Nephron progenitor cell (in vitro differentiated cells): ENCODE measurements at places on chromosomes 12 and 14.

DNA sequence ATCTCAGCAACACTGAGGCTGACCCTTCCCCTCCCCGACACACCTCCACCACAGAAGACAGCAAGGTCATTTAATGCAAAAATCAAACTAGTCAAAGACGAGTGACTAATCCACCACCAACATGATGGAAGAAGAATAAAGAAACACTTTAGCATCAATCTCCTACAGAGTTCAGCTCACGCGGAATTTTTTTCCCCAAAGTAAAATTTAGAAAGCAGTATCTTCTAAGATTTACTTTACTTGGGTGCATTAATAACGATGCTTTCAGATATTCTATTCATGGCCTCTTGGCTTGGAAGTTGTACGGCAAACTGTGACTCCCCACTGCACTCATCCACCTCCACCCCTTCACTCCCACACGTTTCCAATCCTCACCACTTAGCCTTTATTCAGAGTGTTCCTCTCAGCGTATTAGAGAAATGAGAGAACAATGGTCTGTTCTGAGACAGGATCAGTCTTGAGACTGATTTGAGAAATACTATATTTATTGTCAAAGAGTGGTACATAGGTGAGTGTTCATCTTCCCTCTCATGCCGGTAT, 1.9 kb downstream of the EGLN3 start:
- no peak for DNase-seq

- peak; percentile 49 for DNase-seq
Observed at GRCh38 chr12:99390707-99391106, 256.8 kb upstream of the GARIN6 start.

DNA sequence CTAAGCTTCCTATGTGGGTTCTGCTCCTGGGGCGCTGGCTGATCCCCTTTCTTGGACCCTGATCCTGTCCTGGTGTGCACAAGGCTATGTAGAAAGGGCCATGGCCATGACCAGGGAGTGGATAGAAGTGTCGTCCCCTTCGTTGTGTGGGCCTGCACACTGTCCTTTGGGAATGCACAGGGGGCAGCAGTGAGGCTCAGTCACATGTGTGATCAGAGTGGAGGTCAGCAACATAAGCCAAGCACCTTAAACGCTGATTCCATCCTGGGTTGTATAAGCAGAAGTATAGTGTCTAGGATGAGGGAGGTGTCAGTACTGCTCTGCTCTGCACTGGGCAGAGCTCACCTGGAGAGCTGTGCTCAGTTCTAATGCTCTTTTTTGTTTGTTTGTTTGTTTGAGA, 48.4 kb downstream of the ESRRB start:
- DNase-seq = no peak

DNA sequence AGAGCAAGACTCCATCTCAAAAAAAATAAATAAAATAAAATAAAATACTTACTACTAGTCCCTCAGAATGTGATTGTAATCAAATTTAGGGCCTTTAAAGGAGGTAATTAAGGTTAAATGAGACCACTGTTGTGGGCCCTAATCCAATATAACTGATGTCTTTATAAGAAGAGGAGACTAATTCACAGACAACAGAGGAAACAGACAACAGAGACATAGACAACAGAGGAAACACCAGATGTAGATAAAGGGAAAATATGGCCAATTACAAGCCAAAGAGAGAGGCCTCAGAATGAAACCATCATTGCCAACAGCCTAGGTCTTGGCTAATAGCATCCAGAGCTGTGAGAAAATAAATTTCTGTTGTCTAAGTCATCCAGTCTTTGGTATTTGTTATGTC, 669.0 kb upstream of the FOXG1 start:
- DNase-seq = no peak

GRCh38 chr12:15001733-15002382, 29.0 kb downstream of the PDE6H start:
- DNase-seq = peak; percentile 20

DNA sequence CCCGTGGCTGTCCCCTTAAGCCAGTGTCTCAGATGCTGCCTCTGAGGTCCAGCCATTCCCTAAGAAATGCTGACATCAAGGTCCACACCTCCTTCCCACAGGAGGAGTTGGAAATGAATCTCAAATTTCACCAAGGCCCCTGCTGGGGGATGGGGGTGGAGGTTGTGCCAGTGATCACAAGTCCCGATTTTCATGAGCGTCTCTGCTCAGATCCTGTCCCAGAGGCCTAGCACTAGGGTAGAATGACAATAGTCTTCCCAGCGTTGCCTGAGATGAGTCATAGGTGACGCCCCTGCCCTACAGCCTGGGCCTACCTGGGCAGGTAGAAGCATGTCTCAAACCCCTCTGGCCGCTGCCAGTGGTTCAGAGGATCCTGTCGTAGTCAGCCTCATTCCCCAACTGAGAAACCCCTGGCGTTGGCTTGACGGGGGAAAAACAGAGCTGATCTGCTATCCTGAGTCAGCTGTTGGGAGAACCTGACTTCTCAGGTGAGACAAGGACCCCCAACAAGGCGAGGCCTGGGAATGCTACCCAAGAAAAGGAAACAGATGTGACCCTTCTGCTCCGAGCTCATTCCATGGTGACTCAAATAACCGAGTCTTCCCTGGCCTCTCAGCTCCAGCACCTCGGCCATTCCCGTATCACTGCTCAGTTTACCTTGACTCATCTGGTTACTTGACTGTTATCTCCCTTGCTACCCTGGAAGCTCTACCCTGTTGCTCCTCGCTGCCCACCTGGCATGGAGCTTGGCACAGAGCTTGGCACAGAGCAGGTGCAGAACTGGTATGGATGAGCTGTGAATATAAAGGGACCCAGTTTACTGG, 21.8 kb upstream of the SPPL3 start:
- no peak for DNase-seq
